GM12892 (cell line): ENCODE measurements at places on chromosomes 13 and 19.

GRCh38 chr19:44725684-44726083 is 22.8 kb upstream of the BCL3 start:
- no peak for DNase-seq

DNA sequence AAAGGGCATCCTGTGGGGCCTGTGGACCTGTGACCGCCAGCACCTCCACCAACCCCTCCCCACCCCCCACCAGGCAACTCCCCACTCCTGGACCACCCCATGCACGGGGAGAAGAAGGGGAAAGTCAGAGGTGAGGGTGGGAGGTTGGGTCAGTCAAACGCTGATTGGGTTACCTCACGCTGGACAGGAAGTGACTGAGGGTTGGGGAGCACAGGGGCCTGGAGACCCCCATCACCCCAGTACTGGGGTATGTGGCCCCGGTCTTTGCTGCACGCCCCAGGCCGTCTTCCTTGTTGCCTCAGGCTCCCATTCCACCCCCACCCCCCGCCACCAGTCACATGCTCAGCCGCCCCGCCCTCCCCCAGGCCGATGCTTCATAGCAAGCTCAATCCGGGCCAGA is 59.0 kb downstream of the COLGALT1 start:
- DNase-seq, result no peak

DNA sequence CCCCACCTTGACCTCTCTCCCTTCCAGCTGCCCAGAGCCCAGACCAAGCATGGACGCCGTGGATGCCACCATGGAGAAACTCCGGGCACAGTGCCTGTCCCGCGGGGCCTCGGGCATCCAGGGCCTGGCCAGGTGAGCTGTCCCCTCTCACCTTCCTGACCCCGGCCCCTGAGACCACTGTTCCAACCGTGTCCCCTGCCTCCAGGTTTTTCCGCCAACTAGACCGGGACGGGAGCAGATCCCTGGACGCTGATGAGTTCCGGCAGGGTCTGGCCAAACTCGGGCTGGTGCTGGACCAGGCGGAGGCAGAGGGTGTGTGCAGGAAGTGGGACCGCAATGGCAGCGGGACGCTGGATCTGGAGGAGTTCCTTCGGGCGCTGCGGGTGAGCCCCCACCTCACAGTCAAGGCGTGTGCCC is 312 bp downstream of the CAPS start:
- DNase-seq, result no peak

DNA sequence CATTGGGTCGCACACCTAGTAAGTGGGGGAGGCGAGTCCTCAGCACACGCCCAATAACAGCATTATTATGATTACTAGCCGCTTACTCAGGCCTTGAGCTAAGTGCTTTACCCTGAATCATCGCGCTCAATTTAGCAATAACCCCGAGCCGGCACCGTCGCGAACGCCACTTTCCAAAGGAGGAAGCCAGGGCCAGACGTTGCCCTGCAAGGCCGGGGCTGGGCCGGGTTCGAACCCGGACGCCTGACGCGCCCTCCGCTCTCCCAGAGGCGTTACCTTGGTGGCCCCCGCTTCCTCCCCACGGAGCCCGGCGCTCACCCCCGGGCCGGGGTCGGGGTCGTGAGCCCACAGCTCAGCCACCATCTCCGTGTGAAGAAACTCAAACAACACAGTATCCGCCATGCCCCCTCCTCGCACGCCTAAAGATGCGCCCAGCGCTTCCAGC is at the start of gene TRAPPC6A:
TRAPPC6A (minus strand) TSS at position 421 of the 445 bp plus-strand sequence; CDS start at position 402, 19 bp downstream.
- DNase-seq, result no peak

DNA sequence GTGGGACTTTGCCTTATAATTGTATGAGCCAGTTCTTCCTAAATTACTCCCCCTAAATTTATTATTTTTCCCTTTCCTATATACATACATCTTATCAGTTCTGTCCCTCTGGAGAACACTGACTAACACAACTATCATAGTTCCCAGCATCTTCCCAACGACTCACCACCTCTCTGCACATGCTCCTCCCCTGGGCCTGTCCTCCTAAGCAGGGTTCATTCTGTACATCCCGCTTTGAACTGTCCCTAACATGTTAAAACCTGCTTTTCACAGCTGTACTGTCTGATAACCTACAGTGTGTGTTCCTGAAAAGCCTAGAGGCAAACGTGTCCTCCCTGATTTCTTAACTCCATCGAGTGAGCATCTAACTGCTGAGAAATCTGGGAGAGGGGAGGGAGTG is 141.7 kb downstream of the EFNB2 start:
- DNase-seq, result no peak

GRCh38 chr13:32889986-32890565 is 126.1 kb upstream of the KL start:
- DNase-seq, result no peak

DNA sequence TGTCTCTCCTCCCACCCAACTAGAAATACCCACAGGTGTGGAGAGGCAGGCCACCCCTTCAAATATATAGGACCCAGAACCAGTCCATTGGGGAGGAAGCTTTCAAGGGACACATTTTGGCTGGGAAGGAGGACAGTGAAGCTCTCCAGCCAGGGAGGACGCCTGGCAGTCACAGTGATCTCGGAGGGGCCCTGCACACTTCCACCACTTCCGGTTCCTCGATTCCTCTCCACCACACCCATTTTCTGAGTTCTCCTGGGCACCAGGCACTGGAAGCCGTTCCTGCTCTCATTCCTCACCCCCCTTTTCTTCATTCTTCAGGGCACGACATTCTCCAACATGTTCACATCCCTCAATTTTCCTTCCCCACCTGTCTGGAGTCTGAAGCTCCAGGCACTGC is 30.4 kb upstream of the CEACAM21 start:
- DNase-seq, result no peak

DNA sequence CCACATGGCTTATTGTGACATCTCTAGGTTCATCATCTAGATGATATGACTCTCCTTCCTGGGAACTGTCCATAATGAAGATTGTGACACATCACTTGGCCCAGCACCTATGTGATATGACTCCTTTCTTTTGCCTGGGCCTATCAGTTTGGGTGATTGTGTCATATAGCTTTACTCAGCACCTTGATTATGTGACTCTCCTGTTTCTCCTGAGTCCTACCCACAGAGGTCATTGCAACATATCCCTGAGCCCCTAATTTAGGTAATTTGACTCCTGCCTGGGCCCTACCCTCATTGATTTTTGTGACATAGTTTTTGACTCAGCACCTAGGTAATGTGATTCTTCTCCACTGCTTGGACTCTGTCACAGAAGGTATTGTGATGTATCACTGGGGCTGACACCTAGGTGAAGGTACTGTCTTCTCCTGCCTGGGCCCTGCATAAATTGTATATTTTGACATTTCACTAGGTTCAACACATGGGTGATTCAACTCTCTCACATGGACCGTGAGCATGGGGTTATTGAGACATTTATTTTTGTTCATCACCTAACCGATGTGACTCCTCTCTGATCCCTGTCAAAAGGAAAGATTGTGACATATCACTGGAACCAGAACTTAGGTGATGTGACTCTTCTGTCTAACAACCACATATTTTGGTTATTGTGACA is 26.2 kb upstream of the ZNF254 start:
- no peak for DNase-seq

DNA sequence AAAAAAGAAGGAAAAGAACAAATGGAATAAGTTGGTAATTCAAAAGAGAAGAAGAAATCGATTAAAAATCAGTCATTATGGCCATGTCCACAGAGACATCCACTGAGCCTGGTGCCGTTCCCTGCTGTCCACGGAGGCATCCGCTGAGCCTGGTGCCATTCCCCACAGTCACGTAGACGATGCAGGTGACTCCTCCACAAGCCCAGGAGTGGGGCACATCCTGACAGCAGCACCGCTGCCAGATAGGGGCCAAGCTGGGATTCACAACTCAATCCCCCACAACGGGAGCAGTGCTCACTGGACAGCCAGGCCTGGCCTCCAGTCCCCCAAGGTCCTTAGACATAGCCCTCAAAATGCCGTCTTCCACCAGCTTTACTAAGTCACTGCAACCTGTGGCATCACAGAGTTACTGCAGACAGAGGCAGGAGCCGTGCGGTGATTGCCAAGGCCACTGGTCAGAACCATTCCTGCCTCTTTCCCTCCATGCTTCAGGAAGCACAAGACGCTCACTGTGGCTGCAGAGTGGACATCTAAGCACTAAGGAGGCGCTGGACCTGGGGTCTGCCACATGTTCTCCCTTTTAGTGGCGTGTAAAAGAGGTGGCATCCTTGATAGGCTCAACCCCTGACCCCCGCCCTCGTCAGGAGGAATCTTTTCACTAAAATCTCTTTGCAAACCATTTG is 131.5 kb upstream of the SPACA7 start:
- no peak for DNase-seq

DNA sequence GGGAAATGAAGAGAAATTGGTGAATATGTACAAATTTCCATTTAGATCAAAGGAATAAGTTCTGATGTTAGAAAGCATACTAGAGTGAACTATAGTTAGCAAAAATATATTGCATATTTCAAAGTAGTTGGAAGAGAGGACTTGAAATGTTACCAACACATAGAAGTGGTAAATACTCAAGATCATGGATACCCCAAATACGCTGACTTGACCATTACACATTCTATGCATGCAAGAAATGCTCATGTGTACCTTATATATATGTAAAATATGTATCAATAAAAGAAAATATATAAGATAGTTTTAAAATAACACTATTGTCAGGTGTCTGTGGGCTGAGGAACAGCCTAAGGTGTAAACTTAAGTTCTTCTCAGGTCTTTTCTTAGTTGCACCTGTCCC is 14.6 kb upstream of the ZNF491 start:
- no peak for DNase-seq

DNA sequence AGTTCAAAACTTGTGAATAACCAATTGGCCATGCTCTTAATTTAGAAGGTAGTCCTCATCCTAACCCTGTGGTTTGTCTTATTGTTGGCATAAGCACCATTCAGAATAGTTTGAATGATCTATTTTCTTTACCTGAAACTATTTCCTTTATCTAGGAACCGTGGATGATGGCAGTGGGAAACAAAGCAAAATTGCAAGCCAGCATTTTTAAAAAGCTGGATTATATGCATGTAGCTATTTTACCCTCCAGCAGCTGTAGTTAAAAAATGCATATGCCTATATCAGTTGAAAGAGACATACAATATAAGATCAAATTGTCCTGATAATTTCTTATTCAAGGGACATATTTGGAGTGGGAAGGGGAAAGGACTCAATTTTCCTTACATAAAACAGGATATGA is 19.3 kb downstream of the ZNF613 start:
- DNase-seq, result no peak

- no peak for DNase-seq
These were observed 71.0 kb downstream of the ITGBL1 start for GRCh38 chr13:101523154-101524131.

DNA sequence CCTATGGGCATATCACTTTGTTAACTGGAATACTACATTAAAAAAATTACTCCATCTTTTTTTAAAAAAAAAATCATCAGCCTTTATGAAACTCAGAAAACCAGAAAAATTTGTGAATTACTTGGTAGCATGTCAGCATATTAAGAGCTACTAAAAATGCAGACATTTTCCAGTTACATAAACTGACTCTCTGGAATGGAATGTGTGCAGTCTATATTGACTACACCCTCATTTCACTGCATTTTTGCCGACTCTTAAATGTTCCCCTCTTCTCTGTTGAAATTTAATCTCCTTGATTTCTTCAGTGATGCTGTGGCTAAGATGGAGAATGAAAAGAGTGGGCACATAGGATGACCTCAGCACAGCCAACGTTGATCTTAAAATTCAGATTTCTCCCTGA is 393.8 kb downstream of the ITGBL1 start:
- DNase-seq, result no peak

- no peak for DNase-seq
These were observed 378.5 kb downstream of the LMO7 start for GRCh38 chr13:76014406-76015318.

- DNase-seq, result no peak
These were observed 15.1 kb downstream of the PABPC3 start for GRCh38 chr13:25110956-25111584.
